ENCODE measurements at places on chromosomes 7 and 10.

DNA sequence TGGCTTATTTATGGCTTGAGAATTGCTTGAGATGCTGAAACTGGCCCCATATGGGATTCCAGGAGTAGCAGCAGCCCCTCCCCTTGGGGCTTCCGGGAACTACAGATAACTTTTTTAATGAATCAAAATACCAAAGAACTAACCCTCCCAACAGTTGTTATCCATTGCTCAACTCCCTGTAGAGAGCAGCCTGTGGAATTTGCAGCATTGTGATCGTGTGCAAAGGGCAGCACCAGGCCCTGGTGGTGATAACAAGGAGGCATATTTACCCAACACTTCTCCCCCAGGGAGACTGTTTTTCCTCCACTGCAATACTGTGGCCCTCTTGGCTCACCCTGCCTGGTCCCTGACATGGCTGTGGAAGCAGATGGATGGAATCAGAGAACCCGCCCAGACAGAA is 196.2 kb downstream of the PLXNA4 start:
- DNase-seq, result no peak

- no peak for DNase-seq
These were observed 152.3 kb upstream of the SHH start for GRCh38 chr7:155964543-155964942.

- DNase-seq, result no peak
These were observed 663.2 kb upstream of the ANKRD30A start for GRCh38 chr10:36462194-36462593.

GRCh38 chr10:76546411-76546810 is 1091.2 kb downstream of the KCNMA1 start:
- DNase-seq, result no peak

GRCh38 chr7:45589061-45589460 is 14.9 kb downstream of the ADCY1 start:
- no peak for DNase-seq

DNA sequence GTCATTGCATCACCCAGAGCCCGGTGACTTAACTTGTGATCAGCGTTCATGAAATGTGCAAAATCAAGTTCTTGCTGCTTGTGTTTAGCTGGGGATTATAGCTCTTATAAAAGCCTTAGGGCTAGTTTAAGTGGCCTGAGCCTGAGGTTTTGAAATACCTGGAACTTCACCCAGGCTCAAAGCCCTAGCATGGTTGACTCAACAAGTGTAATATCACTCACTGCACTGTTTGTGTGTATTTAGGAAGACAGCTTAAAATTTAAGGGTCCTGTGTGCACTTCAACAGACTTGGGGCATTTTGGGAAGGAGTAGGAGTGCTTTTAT is 489.5 kb downstream of the GATA3 start:
- DNase-seq, result no peak

DNA sequence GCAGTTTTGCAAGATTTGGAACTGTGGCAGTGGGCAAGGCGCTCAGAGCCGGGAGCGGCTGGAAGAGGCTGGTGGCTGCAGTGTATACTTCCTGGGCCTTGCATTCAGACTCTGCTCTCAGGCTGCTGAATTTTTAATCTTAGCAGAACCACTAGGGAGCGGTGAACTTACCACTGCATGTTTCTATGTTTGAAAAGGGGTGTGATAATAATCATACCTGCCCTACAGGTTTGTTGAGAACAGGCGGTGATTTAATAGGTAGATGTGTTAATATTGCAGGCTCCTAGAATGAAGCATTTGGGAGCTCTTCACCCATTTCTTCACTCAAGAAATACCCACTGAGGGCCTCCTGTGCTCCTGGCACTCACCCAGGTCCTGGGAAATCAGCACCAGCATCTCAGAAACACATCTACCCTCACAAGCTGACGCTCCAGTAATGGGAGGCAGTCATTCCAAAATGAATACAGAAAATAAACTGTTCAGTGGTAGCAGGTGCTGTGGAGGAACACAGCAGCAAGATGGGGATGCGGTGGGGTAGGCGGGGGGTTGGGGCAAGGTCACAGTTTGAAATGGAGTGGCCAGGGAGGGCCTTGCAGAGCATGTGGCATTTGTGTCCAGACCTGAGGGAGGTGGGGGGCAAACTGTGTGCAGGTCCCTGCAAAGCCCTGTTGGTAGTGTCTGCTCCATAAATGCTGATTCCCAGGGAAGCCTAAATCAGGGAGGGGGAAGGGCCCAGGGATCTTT is 41.0 kb downstream of the VWA2 start:
- DNase-seq, result no peak
